ENCODE measurements at places on chromosomes 12 and 14.

DNA sequence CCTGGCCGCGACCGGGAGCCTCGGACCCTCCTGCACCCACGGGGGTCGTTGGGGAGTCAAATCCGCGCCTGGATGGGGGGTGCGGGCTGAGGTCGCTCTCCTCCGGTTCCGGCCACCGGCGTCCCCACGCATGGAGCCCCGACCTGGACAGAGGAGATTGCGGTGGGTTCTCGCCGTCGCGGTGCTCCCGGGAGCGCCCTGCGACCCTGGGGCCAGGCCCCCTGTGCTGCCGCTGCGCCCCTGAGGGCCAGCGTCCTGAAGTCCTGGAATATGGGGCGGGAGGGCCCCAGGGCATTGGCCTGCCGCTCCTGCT lies 345 bp downstream of the ASPG start:
- no peak for DNase-seq

DNA sequence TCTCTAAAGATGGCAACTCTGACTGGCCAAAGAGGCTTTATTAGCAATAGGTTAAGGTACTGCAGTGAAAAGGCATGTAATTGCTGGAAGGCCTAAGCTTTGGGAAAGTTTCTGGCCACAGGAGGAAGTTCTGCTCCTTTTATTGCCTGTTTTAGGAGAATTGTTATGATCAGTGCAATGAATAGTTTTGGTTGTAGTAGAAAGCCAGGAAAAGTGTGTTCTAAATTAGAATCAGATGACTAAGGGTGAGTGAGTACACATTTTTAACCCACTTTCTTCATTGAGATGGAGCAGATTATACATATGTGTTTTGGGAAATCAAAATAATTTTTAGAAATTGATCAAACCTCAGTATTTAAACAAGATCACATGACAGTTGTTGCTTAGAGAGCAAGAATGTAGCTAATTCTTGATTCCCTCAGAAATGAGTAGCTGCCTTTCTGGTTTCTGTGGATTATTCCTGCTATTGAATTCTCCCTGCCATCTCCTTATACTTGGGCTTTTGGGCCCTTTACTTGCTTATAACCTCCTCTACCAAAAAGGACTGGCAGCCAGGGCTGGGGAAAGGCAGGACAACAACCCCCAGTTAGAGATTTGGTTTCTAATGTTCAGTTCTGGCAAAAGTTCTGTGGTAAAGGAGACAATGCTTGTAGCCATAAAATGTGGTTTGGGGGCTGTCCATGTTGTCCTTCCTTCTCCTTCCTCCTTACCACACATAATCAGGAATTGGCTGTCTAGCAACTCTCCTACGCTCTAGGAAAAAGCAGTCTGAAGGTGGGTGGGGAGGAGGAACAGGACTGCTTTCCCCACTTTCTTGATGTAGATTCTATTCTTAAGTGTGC lies 217.1 kb downstream of the SLC38A4 start:
- peak; percentile 9 for DNase-seq

- DNase-seq: no peak
These were observed 12.1 kb downstream of the BHLHE41 start for GRCh38 chr12:26112703-26113147.

DNA sequence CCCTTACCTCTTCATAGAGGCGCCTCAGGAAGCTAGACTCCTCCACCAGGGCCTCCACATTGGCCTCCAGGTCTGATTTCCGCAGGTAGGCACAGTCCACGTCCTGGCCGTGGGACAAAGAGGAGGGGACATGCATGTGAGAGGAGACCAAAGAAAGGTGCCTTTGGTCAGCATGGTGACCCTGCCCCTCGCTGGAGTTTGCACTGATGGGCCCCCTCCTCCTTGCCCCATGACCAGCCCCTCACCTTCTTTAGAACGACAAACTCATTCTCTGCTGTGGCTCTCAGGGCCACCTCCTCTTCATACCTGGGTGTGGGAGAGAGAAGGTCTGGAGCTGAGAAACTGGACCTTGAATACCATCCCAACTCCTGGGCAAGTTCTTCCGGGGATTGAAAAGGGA lies 3.2 kb downstream of the KRT85 start:
- DNase-seq: no peak

DNA sequence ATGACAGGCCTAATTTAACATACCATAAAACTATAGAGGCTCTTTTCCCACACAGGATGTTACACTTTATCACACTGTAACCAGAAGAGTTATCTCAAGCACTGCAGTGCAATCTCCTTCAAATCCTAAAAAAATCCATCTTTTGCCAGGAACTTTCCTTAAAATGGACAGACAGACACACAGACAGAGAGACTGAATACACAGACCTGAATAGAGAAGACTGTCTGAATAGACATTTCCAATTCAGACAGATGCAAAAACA lies 6.5 kb downstream of the CORO1C start:
- no peak for DNase-seq

DNA sequence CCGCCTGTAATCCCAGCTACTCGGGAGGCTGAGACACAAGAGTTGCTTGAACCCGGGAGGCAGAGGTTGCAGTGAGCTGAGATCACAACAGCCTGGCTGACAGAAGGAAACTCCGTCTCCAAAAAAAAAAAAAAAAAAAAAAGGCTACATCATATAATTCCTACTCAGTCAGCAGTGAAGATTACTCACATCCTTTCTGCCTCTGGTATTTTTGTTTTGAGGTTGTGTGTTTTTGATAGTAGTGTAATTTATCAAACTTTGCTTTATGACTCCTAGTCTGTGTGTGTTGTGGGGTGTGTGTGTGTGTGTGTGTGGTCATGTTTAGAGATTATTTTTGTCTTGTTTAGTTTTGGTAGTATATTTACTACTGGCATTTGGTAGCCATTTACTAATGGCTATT lies 29.8 kb upstream of the DLGAP5 start:
- peak; percentile 72 for DNase-seq
